Naive thymus-derived CD4-positive, alpha-beta T cell (primary cell): ENCODE measurements at places on chromosomes 6 and 20. TPM values are rescaled to one million over a fixed set of nuclear protein-coding genes. Genes with fewer than 3 reads are reported as not detected.

- no peaks in the 10 kb centered on the region for H3K27me3 ChIP-seq
- no peaks in the 10 kb centered on the region for H3K36me3 ChIP-seq
- H3K4me1 ChIP-seq, result no peaks in the 10 kb centered on the region
- H3K4me3 ChIP-seq, result no peak overlapping the region
- no peak for DNase-seq
These were observed 300.3 kb downstream of the PRL start for GRCh38 chr6:21996425-21997118.

- no peak for DNase-seq
- no peak overlapping the region for H3K27ac ChIP-seq
- no peaks in the 10 kb centered on the region for H3K27me3 ChIP-seq
- no peak overlapping the region for H3K4me3 ChIP-seq
- H3K36me3 ChIP-seq, result no peaks in the 10 kb centered on the region
These were observed 61.3 kb upstream of the TBXT start for GRCh38 chr6:166228839-166229528.

MYH7B gene
- 0.40 TPM for total RNA-seq

DNA sequence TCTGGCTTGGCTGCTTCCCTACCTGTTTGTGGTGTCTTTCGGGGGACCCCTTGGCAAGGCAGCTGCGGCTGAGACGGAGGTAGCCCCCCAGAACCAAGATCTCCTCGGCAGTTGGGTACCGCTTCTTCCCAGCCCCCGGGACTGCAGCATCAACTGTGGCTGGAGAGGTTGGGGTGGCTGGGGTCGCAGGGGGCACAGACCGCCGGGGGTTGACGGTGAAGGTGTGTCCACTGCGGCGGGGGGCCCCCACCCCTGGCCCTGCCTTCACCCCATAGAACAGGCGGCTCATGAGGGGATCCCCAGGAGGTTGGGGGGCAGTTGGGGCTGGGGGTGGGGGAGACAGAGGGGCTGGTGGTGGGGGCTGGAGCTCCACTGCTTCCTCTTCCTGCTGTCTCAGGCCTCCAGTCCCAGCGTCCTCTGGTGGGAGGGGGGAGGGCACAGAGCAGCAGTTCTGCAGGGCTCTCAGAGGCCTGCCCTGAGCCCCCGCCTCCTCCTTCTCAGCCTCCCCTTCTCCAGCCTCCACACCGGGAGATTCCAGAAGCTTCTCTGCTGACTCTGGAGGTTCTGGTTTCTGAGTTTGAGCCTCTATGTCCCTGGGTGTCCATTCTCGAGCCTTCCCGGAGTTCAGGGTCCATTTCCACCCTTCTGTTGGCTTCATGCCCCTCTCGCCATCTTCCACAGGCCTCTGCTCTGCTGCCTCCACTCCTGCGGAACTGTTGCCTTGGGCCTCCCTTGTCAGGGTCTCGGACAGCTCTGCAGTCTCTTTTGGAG, 1.9 kb downstream of the PPP1R18 start:
- H3K27ac ChIP-seq, result peak overlapping the region; percentile 95
- no peak for DNase-seq
- H3K27me3 ChIP-seq, result no peaks in the 10 kb centered on the region
- peak overlapping the region; percentile 98 for H3K4me3 ChIP-seq
- peaks cover 42% of the 10 kb centered on the region for H3K36me3 ChIP-seq

DNPH1 gene
- 33.1 TPM for total RNA-seq

GRCh38 chr6:147758303-147758702, 249.8 kb downstream of the SAMD5 start:
- H3K27me3 ChIP-seq, result no peaks in the 10 kb centered on the region
- H3K36me3 ChIP-seq, result no peaks in the 10 kb centered on the region
- H3K4me1 ChIP-seq, result no peaks in the 10 kb centered on the region
- H3K27ac ChIP-seq, result no peak overlapping the region
- H3K4me3 ChIP-seq, result no peak overlapping the region

DNA sequence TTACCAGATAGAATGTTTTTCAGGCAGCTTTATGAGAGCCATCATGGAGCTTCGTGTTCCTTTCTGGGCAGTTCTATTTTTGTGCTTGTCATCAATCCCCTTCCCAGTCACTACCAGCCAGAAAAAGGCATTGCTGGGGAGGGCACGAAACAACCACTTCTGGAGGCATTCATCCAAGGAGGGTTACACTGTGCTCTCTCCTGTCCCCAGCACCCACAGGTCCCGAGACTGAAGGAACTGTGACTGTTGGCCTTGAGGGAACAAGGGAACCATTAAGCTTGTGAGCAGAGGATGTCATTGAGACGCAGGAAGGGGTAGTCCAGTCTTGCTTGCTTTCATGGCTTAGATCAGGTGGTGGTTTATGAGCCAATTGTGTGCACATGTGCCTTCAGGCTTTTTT, 20.1 kb upstream of the ENPP5 start:
- peaks cover 3% of the 10 kb centered on the region for H3K27me3 ChIP-seq
- no peak for DNase-seq
- H3K4me3 ChIP-seq, result no peak overlapping the region
- no peaks in the 10 kb centered on the region for H3K36me3 ChIP-seq
- no peaks in the 10 kb centered on the region for H3K4me1 ChIP-seq

DNA sequence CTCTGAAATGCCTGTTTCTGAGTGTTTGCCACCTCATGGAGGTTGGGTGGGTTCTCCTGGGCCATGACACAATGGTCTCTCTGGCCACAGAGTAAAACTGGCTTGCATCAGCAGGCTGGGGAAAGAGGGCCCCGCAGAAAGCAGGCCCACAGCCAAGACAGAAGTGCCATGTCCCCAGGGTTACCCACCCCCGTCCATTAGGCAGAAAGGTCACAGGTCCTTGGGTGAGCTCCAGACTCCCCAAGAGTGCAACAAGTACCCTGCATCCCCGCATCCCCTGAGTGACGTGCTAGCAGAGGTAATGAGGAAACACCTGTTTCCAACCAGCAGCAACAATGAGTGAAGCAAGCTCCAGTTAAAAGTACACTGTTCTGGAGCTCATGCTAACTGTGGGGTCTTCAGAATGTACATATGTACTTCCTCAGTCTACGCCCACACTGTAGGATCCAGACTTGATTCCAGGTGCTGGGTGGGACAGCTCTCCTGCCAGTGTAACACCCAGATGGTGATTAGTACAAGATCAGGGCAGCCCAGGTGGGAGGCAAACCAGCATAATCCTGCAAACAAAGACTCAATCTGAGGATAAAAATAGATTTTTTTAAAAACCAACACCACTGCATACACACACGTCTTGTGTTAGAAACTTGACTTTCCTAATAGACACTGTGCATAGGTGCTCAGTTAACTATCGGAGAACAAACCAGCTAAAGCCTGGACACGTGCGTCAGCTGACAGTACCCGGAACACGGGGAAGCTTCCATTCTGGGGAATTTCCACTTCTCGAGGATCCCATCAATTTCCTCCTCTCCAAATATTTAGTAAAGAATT, 31.5 kb downstream of the RRBP1 start:
- no peaks in the 10 kb centered on the region for H3K27me3 ChIP-seq
- no peaks in the 10 kb centered on the region for H3K36me3 ChIP-seq
- no peak overlapping the region for H3K27ac ChIP-seq
- no peak for DNase-seq
- H3K4me3 ChIP-seq, result no peak overlapping the region
- H3K4me1 ChIP-seq, result no peaks in the 10 kb centered on the region

DNA sequence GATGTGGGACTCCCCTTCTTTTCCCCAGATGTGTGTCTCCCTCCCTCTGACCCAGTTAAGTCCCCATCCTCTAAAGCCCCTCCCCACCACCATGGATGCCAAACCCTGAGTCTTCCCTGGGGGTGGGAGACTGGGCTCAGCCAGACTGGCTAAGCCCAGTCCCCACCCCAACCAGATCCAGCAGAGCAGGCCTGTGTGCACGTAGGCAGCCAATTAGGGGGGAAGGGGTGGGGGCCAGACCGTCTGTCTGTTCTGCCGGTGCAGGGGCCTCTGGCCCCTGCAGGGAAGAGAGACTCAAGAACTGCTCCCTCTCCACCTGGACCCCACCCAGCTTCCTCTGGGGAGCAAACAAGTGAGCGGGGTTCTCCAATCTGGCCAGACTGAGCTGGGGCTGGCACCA, 605 bp downstream of the COX4I2 start:
- DNase-seq, result no peak
- no peak overlapping the region for H3K27ac ChIP-seq
- H3K36me3 ChIP-seq, result no peaks in the 10 kb centered on the region
- H3K4me3 ChIP-seq, result no peak overlapping the region
- H3K4me1 ChIP-seq, result no peaks in the 10 kb centered on the region
- no peaks in the 10 kb centered on the region for H3K27me3 ChIP-seq
